ENCODE measurements at places on chromosomes 6 and 20.

DNA sequence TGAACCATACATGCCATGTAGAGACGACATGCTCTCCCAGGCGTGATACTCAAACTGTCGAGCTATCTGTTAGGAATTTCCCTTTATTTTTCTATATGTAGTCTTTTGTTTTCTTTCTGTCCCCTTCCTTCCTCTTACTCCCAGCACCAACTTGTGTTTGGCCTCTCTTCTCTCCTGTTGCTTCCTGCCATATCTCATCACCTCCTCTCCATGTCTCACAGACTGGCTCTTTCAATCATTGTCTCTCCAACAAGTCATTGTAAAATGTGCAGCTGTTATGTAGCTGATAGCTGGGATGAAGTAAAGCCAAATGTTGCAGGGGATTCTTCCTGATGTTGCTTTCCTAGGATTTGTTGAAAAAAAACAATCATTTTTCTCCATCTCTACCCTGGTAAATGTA is 234.5 kb downstream of the TMEM242 start:
- DNase-seq = no peak

DNA sequence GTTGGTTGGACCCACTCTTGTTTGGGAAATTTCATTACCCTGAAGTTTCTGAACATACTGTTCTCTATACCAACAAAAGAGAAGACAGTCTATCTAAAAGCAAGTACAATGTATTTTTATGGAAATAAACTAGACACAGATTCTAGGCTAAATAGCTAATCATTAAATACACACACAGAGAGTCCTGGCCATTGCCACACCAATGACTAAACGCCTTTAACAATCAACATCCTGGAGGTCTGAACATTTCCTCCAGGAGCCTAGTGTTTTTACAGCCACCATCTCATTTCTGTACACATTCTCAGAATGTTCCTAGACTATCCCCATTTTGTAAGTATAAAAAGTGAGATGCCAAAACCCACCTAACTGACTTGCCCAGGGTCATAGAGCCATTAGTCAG is 141.6 kb upstream of the RREB1 start:
- DNase-seq = no peak

GRCh38 chr6:13814938-13815575 is 700 bp upstream of the MCUR1 start:
- no peak for DNase-seq

DNA sequence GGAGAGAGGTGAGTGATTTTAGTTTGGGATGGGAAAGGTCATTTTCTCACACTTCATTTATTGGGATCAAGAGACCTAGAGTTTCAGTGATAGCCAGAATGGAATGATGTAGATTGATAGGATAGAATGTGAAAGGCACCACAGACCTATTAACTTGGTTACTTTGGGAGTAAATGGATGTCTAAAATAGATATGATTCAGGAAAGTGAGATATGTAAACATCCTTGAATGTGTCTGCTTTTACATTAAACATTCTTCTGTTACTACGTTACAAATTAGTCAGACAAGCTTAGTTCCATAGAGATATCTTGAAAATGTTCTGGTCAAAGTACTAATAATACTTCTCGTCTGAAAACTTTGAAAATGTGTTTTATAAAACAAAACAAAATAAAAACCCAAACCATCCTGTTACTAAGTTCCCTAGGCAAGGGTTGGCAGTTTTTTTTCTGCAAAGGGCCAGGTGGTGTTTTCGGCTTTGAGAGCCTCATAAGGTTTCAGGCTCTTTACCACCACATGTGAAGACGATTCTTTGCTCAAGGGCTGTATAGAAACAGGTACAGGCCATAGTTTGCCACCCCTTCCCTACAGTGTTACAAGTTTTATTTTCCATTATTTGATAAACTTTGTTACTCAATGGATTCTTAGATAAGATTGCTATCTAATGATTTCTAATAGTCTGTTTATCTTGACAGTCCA is 3.4 kb downstream of the CYB5R4 start:
- no peak for DNase-seq

DNA sequence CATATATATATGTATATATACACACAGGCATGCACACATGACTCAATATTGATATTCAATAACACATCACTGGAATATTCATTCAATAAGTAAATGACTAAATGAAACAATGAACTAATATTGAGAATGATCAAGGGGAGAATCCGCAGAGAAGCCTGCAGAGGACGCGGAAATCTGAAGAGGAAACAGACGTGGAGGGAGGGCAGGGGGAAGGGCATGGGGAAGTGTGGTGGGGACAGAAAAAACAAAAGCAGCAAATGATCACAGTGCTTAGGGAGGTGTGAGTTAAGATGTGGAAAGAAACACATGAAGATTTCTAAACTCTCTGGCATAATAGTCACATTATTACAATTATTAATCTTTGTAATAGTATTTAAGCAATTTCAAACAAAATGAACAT is 14.5 kb downstream of the PERP start:
- no peak for DNase-seq

GRCh38 chr6:89482126-89482525 is 49.2 kb downstream of the ANKRD6 start:
- DNase-seq = no peak

GRCh38 chr6:37511910-37512399 is 12.3 kb upstream of the CCDC167 start:
- DNase-seq = no peak

DNA sequence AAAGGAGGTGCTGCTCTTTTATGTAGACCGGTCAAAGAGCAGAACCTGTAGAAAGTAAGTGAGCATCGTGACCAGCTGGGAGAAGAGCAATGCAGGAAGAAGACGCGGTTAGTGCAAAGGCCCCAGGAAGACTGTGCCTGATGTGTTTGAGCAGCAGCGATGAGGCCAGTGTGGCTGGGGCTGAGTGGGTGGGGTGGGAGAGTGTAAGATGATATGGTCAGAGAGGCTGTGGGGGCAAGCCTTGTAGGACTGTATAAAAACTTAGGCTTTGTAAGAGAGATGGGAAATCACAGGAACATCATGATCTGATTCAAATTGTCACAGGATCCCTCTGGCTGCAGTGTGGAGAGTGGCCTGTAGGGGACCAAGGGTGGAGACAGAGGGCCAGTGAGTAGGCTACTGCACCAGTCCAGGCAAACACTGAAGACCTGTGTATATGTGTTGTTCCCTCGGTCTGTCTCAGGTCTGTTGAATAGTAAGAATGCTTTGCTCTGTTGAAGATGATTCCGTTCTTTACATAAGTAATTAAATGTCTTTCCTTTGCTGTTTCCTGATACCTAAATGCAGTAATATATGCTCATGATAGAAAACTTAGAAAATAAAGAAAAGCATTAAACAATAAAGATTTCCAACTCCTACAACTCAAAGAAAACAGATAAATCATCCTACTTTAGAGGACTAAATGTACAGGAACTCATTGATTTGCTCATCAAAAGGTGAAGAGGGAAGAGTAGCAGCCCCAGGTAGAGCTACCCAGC is 23.6 kb upstream of the WFDC2 start:
- no peak for DNase-seq

GRCh38 chr6:83443516-83443915 is 12.7 kb upstream of the ME1 start:
- DNase-seq = no peak

DNA sequence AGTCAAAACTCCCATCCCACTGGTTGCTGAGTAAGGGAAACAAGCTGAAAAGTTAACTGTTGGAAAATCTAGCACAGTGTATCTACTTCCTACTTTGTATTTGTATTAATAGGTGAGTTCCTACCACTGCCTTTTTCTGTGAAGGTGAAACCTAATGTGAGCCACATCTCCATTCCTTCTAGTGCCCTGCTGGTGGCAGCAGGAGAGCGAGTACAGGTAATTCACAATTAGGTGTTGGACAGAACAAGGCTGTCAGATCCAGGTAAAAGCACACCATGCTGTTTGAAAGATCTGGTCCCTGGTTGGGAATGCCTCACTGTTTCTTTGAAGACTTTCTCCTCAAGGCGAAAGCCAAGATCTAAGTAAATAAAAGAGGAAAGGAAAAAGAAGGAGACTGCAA is 528.4 kb downstream of the PKHD1 start:
- DNase-seq = no peak

GRCh38 chr20:51187261-51187660 is 164.4 kb upstream of the KCNG1 start:
- no peak for DNase-seq

DNA sequence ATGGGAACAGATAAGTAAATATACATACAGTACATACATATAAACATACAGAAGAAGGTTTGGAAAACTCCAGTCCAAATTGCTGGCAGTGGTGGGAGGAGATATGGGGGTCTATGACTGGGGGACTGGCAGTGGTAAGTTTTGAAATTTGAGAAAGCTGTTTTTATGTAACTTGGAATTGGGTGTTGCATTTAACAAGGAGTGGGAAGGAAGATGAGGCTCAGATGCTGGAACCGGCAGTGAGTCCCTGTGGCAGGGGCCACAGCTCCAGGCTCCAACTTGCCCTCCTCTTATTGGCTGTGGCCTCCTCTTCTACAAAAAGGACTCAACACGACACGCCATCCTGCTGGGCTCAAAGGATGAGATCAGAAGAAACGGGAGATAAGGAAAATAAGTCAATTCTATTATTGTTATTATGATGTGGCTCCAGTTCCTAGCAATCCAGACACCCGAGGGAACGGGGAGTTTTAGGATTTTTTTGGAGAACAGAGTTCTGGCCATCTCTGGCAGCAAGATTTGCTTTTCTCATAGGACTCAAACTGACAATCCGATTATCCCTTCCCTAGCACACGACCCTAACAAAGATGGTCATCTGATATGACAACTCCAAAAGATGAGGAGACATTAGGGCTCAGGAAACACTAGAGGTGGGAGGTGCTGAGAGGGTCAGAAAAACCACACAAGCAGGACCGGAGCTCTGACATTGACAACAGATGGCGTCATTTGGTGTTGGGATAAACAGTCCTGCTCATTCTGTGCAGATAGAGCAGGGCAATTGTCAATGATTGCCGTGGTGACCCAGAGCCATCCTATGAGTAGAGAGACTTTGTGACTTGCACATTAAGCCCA is 6.0 kb upstream of the TGM2 start:
- DNase-seq = no peak

- DNase-seq = no peak
Observed at GRCh38 chr6:86331265-86331840, 606.0 kb upstream of the HTR1E start.

DNA sequence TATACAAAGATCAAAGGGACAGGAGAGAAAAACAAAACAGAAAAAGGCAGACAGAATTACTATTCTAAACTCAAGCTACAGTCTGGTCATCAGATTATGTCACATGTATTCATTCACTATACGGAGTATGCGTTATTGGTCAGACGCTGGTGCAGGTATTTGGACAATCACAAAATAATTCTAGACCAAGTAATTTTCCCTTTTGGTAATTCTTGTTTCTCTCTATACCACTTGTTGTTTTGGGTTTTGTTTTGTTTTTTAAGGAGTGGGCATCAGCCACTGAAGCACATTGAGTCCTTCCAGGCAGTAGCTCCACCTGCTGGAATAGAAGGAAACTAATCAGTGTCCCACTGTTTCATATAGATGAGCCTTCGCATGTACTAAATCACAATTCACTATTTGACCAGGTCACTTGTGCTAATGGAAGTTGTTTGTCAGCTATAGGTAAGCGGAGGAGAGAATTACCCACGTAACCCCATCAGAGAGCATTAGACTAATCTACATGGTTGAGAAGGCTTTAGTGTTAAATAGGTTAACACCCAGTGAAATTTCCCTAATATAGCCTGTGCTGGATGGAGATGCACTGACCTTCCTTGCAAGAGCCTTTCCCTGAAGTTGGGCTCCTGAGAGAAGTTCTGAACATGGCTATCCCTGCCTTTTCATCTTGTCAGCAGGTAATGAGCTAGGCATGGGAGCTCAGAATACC is 77.9 kb downstream of the TNFAIP3 start:
- peak; percentile 12 for DNase-seq

DNA sequence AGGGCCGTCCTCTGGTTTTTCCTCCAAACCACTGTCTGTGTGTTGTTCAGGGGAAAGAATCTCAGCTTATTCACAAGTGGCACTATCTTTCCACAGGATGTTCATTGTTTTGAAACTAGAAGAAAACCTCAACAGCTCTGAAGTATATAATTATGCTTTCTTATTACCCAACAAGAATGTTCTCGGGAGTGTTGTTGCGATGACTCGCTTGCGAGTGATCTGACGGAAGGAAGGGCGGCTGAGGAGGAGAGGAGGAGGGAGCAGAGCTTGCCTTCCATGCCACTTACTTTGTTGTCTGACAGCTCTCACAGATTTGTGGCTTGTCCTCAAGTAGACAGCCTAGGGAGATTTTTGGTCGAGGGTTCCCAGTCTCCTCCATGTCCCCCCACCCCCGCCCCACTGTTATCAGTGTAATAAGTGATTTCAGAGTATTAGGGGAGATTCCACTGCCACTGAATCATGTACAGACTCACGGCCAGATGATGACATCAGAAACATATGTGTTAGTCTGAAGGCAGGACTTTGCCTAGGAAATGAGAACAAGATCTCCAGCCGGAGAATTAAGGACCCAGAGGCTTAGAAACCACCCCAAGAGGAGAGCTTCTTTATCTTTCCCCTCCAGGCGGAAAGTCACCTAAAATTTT is 80.7 kb upstream of the CCN6 start:
- DNase-seq = peak; percentile 89

DNA sequence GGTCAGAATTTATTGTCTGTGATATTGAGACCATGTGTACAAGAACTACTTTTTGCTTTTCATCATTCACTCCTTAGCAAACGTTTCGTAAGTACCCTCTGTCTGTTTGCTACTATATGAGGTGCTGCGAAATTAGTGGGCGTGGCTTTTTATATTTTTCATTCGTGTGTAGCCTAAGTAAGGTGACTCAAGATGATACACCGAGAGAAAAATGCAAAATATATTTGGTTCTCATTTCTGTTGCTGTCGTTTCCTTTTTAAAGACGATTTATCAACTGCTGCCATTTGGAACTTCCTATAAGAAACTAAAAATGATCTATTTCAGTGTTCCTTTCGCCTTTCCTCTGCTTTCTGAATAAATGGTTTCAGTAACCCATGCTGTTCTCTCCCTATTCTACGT is 61.2 kb downstream of the VAPB start:
- no peak for DNase-seq

DNA sequence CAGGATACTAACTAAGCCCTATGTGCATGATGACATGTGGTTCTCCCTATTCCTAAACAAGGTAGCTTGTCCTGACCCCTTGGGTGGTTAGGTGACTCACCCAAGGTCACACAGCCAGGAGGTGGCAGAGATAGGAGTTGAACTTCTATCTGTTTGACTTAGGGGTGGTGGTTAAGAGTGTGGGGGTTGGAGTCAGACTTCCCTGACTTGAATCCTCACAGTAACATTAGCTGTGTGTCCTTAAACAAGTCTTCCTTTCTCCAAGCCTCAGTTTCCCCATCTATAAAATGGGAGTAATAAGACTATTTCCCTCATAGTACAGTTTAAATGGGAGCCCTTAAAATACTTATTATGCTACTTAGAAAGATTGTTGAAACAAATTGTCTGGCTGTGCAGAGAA is 21.9 kb downstream of the SLC12A5 start:
- no peak for DNase-seq

DNA sequence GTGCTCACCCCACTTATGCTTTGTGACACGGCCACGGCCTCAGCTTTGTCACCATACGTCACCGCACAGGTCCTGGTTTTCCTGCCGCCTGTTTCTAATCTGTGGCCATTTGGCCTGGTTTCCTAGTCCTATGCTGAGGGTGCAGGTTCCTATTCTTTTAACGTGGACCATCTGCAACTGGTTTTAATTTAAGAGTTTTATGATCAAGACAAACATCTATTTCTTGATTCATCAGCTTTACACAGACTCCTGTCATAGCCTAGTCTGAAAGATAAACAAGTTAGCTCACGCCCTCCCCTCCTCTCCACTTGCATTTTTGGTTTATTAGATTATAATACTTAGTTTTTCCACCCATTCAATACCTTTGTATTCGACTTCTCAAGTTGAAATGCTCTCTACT is 97.5 kb upstream of the RPS6KA2 start:
- no peak for DNase-seq

- DNase-seq = no peak
Observed at GRCh38 chr20:59325142-59325523, 24.7 kb downstream of the EDN3 start.

Data from astrocyte of the cerebellum (primary cell).